Right lung (tissue), 10 donors: ENCODE measurements at places on chromosomes 2 and 18.

DNA sequence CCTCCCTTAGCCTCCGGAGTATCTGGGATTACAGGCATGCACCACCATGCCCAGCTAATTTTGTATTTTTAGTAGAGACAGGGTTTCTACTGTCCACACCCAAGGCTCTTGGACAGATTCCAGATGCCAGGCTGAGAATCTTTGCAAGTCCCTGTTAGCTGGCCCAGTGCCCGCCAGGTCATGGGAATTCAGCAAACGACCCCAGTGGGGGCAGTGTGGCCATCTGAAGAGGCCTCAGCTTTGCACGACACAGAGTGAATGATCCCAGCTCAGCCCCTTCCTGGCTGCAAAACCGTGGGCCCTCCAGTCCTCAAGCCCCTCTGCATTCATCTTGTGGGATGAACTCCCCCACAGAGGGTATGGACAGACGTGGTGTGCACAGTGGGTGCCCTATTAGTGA, 179.5 kb upstream of the ID2 start:
- no peak for DNase-seq

DNA sequence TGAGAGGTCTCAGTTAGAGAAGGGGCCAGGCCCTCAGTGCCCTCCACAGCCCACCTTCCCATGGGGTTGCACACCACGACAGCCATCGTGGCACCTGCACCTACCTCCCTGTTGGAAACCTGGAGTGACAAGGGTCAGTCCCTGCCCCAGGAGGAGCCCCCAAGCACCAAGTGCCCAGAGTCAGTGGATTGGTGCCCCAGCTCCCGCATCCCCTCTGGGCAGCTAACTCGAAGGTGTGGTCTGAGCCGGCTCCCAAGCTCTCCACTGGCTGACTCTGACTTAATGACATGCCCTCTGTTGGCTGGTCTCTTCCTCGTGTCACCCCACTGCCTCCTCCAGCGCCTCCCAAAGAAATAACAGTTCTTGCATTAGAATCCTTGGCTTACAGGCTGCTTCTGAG, 116.4 kb downstream of the NDUFA10 start:
- DNase-seq: no peak

DNA sequence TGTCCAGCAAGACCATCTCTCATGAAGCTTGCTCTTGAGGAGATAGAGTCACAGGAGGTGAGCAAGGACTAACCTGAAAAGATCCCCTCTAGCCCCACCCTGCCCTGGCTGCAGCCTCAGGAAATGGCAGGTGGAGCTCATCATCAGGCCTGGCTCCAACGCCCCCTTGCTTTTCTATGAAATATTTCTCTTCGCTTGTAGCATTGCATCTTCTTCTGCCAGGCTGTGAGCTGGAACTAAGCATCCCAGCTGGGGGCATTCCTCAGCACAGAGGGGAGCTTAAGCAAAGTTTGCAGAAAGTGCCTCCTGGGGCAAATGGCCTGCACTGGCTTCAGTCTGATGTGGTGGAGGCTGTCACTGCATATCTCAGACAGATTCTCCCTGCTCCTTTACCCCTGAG, 90.1 kb upstream of the LGALSL start:
- DNase-seq: no peak

DNA sequence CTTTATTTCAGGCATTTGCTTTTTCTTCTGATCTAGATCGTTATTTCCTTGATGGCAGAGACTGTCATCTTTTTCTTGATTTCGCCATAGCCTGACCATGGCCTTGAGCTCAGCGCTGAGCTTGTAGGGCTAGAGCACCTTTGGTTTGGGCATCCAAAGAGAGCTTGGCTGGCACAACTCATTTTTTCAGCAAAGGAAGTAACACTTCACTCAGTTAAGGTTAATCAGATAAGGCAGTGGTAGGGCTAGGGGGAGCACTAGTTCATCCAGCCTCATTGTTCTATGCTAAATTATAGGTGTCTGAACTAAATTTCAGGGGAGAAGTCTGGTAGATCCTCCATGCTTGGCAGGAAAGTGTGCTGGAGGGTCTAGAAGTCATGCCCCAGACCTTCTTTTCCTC, 125.0 kb downstream of the SETBP1 start:
- no peak for DNase-seq

DNA sequence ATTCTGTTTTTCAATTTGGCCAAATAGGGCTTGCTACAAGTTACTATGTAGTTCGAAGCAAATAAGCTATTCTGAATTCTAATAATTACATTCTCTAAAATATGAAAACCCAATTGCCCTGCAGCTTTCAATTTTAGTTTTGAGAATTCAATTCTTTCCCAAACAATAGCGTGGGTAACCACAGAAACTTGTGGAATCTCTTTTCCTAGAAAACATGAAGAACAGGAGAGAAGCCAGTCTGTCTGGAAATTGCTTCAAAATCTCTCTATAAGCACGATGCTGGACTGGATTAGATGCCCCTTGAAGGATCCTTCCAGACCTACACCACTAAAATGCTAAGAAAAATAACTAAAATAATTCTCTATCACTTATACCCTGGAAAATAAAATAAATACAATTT, 115.0 kb downstream of the THADA start:
- DNase-seq: no peak

DNA sequence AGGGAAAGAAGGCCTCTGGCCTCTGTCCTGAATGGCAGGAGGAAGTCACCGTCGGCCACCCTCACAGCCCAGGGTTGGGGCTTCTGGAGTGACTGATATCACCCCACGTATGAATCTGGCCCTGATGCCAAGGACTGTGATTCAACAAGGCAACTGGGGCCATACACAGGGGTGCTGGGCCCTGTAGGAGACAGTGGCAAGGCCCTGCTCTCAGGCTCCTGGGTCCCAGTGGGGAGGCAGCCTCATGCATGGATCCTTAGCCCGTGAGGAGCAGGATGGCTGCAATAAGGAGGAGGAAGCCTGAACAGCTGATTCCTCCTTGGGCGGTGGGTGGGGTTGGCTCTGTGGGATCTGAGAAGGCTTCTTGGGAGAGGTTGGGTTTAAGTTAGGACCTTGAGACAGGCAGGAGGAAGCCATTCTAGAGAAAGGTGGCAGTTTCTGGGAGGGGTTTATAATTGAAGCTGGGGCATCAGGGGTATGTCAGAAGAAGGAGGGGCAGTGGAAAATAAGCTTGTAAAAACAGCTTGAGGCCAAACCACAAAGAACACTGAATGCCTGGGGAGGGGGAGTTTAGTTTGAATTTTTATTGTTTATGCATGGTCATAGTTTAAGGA, 42.8 kb upstream of the LAPTM4A start:
- DNase-seq: no peak

DNA sequence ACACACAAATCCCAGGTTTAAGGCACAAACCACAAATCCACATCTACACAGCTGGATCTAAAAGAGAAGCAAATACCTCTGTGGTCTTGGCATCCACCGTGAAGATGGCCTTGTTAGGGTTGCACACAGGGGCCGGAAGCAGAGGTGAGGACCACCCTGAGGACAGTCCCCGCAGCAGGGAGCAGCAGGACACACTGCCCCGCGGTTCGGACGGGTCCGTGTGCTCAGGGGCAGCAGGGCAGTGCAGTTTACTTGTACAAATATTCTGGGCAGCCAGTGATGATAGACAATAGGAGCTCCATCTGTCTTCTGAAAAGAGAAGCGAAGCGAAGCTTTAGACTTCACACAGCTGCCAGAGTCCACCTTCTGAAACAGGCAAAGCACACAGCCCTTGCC, 8.8 kb downstream of the PASK start:
- DNase-seq: no peak

- no peak for DNase-seq
Observed at GRCh38 chr2:74566754-74567085, 12.2 kb downstream of the DOK1 start.

DNA sequence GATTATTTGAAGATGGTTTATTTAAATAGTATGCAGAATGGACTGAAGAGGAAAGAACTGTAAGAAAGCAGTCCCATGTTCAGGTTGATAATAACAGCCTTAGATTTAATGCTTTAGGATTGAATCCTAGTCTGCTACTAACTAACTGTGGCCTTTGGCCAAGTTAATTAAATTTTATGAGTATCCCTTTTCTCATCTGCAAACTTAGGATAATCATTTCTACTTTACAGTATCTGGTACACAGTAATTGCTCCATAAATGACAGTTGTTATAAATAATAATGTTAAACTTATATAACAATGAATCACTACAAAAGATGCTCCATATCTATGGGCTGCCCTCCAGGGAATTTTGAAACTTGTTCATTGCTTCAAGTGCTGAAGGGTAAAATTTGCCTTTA, 41.0 kb downstream of the FAP start:
- no peak for DNase-seq

GRCh38 chr2:187316040-187316439, 132.0 kb downstream of the CALCRL start:
- DNase-seq: no peak

DNA sequence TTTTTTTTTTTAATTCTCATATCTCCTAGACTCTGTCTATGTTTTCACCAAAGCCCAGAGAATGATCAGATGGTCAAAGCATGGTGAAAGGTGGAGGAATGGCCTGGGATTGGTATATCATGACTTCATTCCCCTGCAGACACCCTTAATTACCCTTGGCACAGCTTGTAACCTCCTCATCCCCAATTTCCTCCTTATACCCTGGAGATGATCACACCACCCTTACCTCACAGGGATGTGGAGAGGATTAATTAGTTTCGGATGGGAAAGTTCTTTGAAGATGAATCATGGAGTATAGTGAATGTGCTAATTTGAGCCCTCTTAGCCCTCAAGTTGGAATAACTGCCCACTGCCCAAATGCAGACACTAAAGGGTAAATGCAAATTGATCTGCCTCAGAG, 138.0 kb upstream of the LYPD6 start:
- no peak for DNase-seq
